ENCODE measurements at places on chromosomes 16 and 17.

- peak; percentile 46 for DNase-seq
These were observed 43.1 kb upstream of the AMZ2 start for GRCh38 chr17:68204736-68205135.

GRCh38 chr17:79632432-79632735, 21.5 kb upstream of the RBFOX3 start:
- no peak for DNase-seq

- DNase-seq, result no peak
These were observed 10.9 kb downstream of the DYNC1LI2 start for GRCh38 chr16:66740533-66740932.

DNA sequence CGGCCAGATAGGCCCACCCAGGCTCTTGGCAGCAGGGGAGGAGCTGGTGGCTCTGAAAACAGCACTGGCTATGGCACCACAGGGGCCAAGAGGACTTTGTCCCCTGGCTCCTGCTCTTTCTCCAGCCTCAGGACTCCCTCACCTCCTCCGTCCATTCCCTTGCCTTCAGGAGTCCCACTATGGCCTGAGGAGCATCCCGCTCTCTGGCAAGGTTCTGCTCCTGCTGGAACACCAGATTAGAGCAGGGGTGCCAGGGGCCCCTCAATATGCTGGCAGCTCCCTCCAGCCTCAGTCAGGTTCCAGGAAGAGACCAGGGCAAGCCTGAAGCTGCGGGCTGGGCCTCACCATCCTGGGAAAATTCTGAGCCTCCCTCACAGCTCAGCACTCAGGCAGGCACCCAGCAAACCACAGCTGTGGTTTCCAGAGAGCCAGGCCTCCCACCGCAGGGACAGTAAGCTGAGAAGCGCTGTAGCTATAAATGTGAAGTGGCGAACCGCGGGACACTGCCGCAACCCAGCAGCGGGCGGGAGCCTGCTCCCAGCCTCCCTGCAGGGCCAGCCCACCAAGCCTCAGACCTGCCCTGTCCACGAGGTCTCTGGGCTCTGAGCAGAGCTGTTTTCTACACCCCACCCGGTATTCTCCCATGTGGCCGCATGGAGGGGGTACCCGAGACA, 25.7 kb downstream of the C17orf100 start:
- peak; percentile 32 for DNase-seq

GRCh38 chr17:66784621-66785364, 50.1 kb upstream of the CACNG5 start:
- DNase-seq, result no peak

GRCh38 chr17:49015179-49015923, 18.2 kb downstream of the IGF2BP1 start:
- no peak for DNase-seq

DNA sequence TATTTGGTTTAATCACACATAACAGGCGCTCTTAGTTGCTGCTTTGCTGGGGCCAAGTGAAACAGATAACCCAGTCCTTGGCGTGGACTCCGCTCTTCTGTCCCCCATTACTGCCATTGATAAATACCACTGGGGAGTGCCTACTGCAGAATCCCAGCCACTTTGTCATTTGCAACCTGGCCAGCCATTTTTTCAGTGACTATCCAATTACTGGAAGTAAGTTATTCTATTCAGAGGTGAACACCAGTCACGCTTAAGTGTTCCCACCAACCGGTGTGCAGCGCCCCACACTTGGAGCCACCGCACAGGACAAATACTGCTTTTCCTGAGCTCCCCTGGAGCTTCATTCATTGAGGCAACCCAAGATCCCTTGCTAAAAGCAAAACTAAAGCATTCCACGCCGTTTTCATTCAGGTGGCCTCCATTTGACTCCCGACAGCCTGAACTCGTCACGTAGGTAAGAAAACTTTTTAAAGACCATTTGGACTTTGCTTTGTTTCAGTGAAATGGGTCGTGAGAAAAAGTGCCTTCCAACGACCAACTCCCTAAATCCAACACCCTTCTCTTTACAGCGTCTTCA, 1.8 kb downstream of the USP7 start:
- DNase-seq, result peak; percentile 27

GRCh38 chr16:89024546-89025060, 47.6 kb upstream of the CBFA2T3 start:
- DNase-seq, result no peak

DNA sequence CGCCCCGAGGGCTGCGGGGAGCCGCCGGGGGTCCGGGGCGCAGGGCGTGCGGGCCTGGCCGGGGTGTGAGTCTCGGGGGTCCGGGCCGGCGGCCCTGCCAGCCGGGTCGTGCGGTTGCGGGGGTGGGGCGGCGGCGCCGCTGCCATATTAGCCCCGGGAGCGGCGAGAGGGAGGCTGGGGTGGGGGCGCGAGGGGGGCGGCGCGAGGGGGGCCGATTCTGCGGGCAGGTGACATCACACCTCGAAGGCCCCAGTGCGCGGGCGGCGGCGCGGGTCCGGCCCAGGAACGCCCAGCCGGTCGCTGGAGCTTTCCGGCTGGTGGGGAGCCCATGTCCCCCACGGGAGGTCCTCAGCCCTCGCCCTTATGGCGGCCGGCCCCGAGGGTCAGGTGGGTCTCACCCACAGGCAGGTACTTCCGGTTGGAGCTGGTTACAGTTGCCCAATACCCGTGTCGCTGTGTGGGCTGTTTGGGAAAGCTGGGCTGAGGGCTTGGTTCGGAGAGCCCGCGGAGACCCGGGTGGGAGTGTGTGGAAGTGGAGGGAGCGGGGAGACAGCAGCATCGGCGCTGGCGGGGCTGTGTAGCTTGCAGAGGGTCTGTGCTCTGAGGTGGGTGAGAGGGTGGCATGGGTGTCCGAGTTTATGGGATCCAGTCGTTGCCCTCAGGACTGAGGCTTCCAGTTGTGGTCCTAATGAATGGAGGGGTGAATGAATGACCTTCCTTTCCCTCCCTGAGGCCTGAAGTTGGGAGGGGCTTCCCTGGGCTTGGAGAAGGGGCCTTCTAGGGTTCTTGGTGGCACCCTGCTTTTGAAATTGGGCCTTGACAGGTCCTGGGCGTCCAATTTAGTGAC, 804 bp downstream of the ATP6V0C start:
- peak; percentile 56 for DNase-seq
